ENCODE measurements at places on chromosomes 5 and 9.

GRCh38 chr5:52269859-52270258, 517.9 kb upstream of the ITGA1 start:
- DNase-seq: no peak

GRCh38 chr5:134649163-134649835, 714 bp downstream of the SEC24A start:
- no peak for DNase-seq

- DNase-seq: no peak
Observed at GRCh38 chr5:128409166-128409800, 128.8 kb downstream of the FBN2 start.

- no peak for DNase-seq
Observed at GRCh38 chr5:168176251-168176650, 115.2 kb upstream of the WWC1 start.

- no peak for DNase-seq
Observed at GRCh38 chr5:83899326-83899970, 178.8 kb upstream of the HAPLN1 start.
